ENCODE measurements at places on chromosomes 4 and X. TPM values are rescaled to one million over a fixed set of nuclear protein-coding genes. Genes with fewer than 3 reads are reported as not detected.

- no peak for DNase-seq
Observed at GRCh38 chr4:69750346-69750745, 10.1 kb downstream of the SULT1B1 start.

GRCh38 chr4:36256398-36256891 lies 12.1 kb upstream of the ARAP2 start:
- DNase-seq = no peak

GALNT7 gene
- total RNA-seq = 22.7 TPM

GRCh38 chrX:10104958-10105658 lies 51.7 kb upstream of the CLCN4 start:
- DNase-seq = no peak

DNA sequence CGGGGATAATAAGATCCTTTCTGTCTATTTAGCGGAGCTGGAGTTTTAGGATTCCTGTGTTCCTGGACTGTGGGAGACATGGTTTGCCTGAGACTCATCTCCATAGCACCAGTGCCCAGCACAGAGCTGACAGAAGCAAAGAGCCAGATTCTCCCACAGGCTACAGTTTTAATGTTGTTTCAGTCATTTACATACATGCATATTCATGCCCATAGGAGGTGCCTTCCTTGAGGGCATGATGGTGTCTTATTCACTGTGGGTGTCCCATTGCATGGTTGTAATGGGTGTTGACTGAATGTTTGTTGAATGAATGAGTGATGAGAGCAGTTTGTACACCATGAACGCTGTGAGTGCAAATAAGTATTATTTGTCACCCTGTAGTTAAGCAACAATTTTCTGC lies 260.6 kb downstream of the EVC2 start:
- DNase-seq = no peak

DNA sequence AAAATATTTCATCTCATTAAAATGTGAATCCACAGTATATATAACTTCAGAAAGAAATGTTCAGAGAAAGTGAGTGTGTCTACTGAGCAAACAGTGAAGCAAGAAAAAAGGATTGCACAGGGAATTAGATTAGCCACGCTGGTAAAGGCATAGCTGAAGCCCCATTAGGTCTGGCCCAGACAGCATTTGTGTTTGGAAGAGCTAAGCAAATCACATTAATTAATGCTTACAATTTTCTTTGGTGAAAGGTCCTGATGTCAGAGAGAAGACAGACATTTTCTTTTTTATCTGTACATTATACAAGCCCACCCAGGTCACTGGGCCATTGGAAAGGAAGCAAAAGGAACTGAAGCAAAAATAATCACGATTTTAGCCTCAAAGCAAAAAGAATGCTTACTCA lies 354.6 kb downstream of the GRID2 start:
- DNase-seq = no peak

GRCh38 chrX:38854305-38854704 lies 53.0 kb downstream of the MID1IP1 start:
- DNase-seq = no peak

DNA sequence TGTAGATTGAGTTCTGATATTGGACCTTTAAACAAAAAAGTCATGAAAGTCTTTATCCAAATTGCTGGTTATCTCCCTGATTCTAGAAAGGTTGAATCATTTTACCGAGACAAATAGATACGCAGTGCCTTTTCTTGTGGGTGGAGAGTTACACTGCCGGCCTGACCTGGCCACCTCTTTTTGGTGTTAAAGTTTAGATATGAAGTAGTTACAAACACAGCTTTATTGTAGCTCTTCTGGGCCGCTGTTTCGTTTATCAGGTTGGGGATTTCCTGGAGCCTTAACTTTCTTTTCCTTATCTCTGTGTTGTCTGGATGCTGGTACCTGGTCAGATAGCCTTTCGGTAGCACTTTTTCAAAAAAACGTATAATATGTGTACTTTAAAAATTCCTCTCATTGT lies 31.0 kb downstream of the FNIP2 start:
- no peak for DNase-seq

DNA sequence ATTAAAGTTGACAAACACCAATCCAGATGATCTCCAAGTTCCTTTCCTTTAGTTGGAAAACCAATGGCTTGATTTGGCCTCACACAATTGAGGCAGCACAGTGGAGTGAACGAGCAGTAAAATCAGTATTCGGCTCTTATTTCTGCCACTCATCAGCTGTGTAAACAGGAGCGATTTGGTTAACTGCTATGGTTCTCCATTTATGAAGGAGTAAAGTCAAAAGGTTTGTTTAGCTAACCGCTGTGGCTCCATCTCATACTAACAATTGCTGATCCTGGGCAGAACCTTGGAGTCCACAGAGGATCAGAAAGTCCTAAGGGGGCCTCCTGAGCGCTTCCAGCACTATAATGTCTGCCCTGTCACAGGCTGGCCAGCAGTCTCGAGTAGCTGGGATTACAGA lies 54.5 kb upstream of the EXOC1L start:
- DNase-seq = no peak

MAGEA2 gene
- total RNA-seq = not detected

ADH7 gene
- total RNA-seq = not detected

DNA sequence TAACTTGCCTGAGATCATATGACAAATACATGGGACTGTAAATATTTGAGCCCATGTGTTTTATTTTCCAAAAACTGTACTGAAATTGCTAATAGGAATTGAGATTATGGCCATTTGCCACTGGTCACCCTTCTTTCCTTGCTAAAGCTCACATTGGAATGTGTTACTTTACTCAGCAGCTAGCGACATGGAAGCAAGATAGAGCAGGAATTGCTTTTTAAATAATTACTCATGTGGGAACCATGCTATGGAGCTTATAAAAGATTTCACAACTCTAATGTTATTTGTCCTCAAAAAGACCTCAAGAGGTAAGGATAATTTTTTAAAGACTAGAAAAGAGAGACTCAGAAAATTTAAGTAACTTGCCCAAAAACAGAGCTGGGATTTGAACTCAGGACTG lies 48.8 kb upstream of the AFAP1 start:
- DNase-seq = peak; percentile 79

DNA sequence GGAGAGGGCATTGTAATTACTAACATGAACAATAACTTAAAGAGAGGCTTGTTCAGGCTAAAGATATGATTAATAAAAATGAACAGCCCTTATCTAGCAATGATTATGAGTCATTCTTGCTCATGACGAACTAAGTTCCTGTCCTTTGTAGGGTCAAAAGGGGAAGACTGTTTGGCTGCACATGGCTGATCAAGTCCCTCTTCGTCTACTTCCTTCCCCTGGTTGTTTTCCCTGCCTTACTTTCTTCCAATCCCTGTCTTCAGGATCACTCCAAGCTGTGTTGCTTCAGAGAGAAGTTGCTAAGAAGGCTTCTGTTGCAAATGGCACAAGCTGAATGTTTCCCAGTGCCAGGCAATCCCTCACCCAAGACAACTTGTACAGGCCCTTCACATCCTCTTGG lies 115.0 kb upstream of the HS3ST1 start:
- DNase-seq = no peak

DNA sequence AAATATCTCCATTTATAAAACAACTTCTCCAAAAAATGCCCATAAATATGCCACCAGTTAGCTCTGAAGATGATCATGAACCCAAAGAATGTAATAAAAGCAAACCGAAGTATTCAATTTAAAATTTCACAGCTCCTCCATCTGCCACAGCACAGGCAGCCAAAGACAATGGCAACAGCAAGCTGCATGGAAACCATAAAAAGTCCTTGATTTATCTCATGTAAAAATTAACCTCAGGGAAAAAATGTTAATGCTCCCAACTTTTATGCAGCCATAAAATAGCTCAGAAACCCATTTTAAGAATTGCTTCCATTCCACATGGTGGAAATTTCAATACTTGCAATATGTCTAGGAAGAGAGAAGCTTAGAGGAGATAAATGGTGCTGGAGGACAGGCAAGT lies 132.3 kb upstream of the ARHGEF9 start:
- DNase-seq = no peak

DNA sequence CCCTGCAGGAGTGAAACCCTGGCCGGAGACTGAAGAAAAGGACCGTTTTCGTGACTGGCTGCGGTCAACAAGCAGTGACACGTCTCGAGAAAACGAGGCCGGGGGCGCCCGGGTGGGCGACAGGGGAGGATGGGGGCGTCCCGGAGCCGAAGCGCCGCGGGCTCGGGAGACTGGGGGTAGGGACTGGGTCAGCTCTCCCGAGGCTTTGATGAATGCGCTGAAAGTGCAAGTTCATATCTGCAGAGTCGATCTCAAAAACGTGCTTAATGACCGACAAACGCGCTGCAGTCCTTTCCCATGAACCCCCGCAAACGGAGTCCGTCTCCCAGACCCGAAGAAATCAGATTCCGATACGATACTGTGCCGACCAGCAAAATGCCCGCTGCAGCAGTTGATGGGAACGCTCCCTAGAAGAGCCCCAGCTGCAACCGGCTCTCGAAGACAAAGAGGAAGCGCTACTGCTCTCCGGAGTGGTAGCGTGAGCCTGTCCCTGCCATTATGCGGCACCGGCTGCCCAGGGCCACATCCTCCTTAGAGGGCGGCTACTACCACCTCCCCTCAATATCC lies 806 bp upstream of the CD99L2 start:
- peak; percentile 89 for DNase-seq

MAGEB17 gene
- total RNA-seq = not detected

GRCh38 chr4:28890949-28891775 lies 1829.0 kb upstream of the PCDH7 start:
- DNase-seq = no peak

FRMD7 gene
- 1.5 TPM for total RNA-seq

DNA sequence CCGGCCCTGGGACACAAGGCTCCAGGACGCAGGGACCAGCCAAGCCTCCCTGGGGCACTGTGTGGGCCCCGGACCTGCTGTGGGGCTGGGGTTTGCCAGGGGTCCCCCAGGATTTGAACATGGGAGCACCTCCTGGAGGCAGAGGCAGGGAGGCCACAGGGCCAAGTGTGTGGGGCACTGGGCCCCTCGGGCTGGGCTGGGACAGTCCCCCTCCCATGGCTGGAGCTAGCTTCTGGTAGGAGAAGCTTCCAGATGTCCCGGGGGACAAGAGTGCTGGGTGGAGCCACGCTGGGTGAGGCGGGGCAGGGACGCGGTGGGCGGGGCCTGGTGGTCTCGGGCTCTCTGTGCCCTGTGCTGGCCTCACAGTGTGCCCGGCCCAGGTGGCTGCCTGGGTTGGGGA lies 18.6 kb downstream of the FGFRL1 start:
- DNase-seq = no peak

DNA sequence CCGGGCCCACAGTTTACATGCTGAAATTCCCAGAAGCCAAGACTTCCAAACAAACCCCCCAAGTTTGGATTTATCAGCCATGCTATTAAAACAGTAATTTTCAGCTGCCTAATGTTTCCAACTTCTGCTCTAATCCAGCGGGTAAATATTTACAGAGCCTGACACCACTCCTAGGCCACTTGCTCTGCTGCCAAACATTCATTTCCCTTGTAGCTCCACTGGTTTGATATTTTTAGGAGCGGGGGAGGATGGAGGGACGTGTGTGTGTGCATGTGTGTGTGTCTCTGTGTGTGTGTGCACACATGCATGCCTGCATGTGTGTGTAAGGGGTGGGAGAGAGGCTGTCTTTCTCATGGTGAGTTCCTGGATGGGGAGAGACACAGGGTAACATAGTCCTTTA lies 115.7 kb upstream of the PJA1 start:
- DNase-seq = no peak

DNA sequence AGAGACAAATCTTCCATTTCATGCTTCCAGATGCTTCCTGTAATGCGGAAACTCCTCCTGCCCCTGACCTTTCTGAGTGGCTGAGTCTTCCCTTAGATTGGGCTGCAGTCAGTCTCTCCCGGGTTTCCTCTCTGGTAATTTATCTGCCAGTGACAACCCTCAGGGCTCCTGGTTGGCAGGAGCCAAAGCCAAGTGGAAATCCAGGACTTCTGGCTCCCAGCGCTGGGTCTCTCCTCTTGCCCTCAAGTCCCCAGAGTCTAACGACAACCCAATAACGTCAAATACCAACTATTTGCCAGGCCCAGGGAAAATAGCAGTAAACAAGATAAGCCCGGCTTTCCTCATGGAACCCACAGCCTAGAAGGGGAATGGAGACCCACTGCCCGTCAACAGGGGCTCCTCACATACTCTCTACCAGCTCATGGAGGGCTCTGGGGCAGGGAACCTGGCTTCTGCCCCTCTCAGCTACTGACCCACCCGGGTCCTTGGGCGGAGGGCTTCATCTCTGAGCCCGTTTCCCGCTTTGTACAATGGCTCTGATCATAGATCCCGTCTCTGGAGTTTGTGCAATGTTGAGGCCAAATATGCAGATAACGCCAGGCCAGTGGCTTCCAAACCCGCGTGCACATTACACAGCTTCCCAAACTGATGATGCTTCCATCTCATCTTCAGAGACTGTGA lies 1.1 kb upstream of the TBC1D14 start:
- peak; percentile 94 for DNase-seq

DNA sequence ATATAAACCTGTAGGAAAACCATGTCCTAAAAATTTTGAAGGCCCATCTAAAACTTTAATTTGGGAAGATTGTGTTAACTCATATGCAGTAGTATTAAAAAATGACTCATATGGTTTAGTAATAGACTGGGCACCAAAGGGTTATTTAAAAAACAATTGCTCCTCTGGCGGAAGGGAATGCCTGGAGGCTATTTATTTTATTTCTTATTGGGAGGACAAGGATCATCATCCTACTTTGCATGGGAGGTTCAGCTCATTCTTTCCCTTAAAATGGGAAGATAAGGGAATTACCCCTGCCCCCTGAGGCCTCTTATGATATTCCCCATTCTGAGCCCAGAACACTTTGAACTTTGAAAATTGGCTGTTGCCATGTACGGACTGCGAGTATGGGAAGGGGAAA lies 29.7 kb upstream of the MGST2 start:
- no peak for DNase-seq

HS6ST2 gene
- total RNA-seq = not detected

GRCh38 chr4:183821076-183821853 lies 83.8 kb upstream of the STOX2 start:
- DNase-seq = no peak

DNA sequence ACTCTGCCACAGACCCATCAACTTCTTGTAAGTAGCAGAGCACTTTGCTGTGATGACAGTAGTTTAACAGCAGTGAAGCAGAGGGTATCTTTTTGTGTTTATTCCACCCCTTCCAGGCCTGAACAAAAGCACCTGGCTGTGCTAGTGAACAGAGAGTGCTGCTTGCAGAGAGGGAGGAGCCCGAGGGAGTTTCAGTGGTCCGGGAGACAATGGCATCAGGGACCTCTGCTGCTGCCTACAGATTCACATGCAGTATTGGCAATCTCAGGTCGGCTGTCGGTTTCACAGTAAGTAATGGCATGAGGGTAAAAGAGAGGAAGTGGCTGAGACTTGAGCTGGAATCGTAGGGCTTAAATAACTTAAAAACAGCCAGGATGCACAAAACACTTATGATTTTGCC lies 755.8 kb downstream of the RPA4 start:
- no peak for DNase-seq

MTMR8 gene
- 0.72 TPM for total RNA-seq

DNA sequence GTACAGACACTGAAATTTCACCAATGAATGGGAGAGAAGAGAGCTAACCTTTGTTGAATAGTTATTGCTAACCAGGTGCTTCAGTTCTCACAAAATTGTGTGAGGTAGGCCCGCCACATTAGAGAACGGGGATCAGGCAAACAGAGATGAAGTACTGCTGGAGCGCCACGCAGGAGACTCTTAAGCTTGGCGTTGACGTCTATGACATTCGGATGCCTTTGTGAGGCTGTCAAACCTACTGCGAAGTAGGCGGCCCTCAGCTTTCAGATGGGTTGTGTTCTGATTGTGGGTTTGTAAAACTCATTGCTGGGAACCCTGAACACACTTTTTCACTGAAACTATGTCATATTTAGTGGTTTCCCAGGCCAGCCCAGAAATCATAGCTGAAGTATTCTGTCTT lies 173.6 kb downstream of the CBR4 start:
- DNase-seq = no peak

PSAPL1 gene
- not detected for total RNA-seq
